Activated CD4-positive, alpha-beta memory T cell treated with anti-CD3 and anti-CD28 coated beads, Interleukin-2, amount 10 ng/mL, durations not matched to agents 7 days and 5 days (primary cell): ENCODE measurements at places on chromosomes 1 and 21.
A peak's percentile ranks its signal among the peaks of the same experiment; 100 is the strongest.

- DNase-seq: no peak
Measured at GRCh38 chr1:48405940-48406339, 66.1 kb downstream of the SPATA6 start.

- no peak for DNase-seq
Measured at GRCh38 chr1:117120774-117121588, 568 bp downstream of the TRIM45 start.

GRCh38 chr1:227424953-227425352 lies 106.7 kb upstream of the CDC42BPA start:
- DNase-seq: no peak

DNA sequence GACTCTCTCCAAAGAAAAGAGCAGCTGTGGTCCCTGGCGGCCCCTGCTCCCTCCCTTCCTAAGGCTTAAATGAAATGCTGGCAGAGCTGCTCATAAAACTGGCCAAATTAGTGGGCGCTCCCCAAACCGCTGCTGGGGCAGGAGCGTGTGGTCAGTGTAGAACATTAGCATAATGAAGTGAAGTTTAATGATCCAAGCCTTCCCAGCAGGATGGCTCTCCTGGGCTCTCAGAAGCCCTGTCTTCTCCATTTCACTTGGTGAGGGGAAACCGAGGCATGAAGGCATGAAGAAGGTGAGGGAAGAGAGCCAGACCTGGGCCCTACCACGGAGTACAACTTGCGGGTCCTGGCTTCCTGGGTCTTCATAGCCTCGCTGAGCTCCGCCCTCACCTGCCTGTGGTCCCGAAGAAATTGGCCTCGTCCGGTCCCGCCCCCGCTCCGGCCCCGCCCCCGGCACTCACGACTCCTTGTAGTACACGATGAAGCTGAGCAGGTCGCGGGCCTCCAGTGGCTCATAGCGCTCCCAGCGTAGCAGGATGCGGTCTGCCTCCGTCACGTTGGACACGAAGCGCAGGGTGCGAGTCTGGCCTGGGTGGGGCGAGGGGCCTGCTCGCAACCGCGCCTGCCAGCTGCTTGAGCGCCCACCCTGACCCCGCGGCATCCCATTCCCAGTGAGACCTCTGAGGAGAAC lies 10.3 kb downstream of the INSRR start:
- peak; percentile 85 for DNase-seq

GRCh38 chr1:7403265-7404045 lies 367.6 kb upstream of the VAMP3 start:
- peak; percentile 11 for DNase-seq

- no peak for DNase-seq
Measured at GRCh38 chr1:243916160-243916559, 66.1 kb upstream of the AKT3 start.

GRCh38 chr1:218345673-218346390 lies 696 bp downstream of the TGFB2 start:
- no peak for DNase-seq

DNA sequence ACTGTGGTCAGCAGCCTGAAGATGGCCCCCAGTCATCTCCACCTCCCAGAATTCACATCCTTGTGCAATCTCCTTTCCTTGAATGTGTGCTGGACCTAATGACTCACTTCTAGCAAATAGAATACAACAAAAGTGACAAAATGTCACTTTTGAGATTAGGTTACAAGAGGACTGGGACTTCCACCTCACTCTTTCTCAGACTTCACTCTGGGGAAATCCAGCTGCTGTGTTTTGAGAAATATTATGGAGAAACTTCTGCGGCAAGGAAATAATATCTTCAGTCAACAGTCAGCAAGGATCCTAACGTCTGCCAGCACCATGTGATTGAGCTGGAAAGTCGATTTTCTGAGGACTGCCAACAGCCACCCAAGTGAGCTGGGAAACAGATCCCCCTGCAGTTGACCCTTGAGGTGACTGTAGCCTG lies 70.5 kb upstream of the GADD45A start:
- DNase-seq: no peak

- no peak for DNase-seq
Measured at GRCh38 chr1:155316922-155317321, 3.8 kb upstream of the RUSC1 start.

DNA sequence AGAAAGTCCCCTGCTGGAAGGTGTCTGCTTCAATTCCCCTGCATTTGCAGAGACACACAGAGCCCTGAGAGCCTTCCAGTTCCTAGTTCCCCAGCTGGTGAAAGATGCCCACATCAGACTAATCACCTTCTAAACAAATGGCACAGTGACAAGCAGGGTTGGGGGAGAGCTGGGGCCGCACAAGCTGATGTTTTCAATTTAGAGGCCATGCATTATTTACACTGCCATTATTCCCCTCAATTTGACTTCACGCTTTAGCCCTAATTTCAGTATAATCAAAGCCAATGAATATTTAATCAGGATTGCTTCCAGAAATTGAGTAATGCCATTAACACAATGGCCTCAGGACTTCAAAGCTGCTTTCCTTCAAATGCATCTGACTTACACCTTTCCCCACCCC lies 81.5 kb downstream of the BEND5 start:
- no peak for DNase-seq

DNA sequence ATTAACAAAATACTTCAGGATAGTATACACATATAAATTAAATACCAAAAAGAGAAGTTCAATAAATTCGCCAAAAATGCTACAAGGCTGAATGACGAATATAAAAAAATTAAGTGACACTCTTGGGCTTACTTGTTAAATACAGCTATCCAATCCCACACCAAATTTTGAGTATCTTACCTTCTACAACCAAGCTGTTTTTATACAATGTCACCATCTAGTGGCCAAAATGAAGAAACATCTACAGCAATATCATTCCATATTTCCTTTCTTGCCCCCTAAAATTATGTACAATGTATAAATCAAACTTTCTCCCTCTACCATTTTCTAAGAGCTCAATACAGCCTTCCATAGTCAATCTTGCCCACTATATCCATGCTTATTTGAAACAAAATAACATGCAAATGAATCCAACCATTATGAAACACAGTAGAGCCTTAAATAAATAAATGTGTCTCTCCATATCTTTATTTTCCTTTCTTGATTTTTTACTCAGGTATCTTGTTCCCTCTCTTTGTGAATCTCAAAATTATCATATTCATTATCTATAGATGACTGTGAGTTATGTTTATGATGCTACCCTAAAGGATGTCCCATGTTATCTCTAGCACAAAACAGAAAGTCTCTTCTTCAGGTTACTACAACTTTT lies 86.3 kb downstream of the ACBD6 start:
- DNase-seq: no peak

DNA sequence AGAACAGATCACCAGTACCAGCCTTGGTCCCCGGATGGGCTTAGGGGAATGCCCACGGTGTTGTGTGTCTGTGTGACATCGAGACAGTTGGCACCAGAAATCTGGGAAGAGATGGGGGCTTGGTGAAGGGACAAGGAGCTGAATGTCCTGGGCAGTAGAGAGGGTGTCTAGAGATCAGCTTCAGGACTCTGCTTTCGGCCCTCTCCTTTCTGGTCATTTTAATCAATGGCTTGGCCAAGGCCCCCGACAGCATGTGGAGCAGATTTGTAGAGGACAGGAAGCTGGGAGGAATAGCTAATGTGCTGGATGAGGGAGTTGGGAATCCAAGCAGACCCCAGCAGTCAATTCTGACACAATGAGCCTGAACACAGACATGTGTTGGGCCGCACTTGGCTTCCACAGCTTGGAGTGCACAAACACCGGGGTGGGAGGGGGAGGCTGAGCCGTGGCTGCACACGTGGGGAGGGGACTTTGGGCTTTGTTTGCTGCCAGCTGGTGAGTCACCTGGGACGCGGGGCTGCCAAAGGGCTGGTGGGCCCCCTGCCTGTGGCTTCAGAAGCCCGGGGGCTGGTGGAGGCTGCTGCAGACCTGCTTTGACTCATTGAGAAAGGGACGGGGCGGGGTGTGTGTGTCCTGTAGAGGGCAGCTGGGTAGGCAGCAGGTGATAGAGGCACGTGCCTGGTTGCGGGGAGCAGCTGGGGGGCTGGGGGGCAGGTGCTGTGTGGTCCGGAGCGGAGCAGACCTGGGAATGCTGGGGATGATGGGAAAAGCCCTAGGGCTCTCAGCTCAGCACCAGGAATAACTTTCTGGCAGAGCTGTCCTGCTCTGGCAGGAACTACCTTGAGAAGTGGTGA lies 20.9 kb downstream of the SLC1A7 start:
- no peak for DNase-seq

DNA sequence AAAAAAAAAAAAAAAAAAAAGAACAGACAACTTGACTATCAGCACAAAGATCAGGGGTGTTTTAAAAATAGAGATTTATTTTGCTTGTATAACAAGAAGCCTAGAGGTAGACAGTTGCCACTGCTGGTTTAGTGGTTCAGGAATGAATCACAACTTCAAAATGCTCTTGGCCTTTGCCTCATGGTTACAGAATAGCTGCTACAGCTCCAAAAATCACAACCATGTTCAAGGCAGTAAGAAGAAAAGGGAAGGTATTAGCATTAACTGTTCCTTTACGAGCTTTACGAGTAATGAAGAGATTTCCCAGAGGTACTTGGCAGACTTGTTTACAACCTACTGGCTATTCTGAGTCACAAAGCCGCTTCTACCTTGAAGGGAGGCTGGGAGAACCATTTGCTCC lies 52.5 kb upstream of the PPM1J start:
- DNase-seq: no peak

GRCh38 chr1:22831729-22832413 lies 121.2 kb downstream of the EPHB2 start:
- no peak for DNase-seq

DNA sequence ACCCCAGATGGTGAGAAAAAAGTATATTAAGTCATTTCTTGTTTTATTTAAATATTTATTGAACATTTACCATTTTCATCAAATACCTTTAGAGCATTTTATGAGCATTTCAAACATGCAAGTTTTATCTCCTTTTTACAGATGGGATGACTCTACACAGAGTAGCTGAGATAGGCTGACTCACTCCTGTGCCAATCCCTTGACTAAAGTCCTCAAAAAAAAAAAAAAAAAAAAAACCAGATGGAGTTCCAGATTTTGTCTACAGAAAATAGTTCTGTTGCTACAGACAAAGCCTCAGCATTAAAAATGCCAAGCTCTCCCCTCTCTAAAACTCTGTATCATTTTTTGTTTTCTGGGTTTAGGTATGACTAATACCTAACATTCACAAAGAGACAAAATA lies 303.0 kb upstream of the PLD5 start:
- DNase-seq: no peak

DNA sequence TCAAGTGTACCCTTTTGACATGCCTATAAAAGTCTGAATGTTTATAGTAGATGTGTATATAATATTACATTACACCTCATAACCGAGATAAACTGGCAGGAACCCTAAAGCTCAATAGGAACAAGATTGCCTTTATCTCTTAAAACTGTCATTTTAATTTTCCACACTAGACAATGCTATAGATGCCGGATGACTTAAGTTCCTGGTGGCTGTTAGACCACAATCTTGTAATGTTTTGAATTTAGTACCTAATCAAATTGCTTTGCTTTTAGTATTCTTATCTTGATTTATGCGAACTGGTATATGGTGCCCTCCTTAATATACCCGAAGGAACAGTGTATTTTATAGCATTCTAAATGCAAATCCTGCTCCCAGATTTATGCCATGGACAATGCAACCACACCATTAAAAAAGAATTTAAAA lies 1397.0 kb upstream of the ADGRL4 start:
- DNase-seq: no peak

- DNase-seq: no peak
Measured at GRCh38 chr1:153629971-153630370, 1.7 kb downstream of the S100A1 start.

DNA sequence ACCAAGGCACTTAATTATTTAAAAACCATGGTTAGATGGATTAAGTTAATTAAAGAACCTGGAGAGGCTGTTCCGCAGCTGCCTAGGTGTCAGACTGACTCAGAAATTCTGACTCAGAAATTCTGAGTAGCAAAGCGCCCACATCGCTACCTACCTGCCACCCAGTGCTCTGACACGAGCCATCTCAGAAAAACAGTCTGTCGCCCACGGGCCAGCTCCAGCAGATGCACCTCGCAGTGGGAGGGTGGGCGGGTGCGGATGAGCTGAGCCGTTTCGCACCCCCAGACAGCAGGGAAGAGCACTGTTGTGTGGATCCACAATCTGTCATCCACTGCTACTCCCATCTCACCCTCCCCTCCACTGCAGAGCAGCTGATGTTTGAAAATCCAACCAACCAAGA lies 13.5 kb downstream of the KCNK1 start:
- DNase-seq: peak; percentile 33

DNA sequence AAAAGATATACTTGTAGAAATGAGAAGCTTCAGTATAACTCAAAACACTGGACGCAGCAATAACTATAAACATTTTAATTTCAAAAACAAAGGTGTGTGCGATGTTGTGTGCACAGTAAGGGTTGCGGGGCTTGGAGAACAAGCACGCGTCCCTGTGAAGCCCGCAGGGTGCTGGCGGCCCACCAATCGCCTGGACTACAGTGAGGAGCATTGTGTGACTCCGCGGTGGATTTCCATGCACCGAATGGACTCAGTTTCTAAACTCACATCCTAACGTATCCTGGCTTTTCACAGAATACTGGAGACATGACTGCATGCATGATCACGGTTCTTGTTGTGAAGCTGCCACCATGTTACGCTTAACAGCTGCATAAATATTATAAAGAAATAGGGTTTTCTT lies 33.0 kb downstream of the NTPCR start:
- no peak for DNase-seq

DNA sequence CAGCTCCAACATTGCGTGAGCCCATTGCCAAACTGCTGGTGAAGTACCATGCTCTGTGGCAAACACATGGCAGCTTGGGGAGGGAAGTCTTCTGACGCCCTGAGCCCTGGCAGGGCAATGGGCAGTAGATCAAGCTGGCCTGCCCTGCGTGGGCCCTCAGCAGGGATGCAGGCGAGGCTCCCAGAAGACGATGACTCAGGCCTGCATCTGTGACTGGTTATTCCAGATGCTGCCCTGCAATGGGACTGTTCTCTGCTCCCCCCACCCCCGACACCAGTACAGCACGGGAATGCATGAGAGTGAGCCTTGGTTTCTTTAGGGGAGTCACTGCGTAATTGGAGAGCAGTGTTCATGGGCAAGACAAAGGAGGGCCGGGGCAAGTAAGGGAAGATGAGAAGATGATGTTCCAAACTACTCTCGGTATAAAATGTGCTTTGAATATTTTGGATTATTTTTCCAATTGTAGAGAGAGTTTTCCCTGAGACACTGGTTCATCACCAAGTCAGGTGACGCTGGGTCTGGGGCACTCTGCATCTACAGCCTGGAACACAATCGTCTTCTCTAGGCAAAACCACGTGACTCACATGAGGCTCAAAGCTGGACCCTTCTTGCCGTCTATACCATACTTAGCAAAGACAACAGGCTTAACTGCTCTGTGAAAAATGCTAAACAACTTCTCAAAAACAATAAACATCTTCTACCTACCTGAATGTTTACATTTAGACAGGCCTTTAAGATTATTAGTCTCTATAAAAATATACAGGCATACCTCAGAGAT lies 9.0 kb upstream of the C1orf198 start:
- DNase-seq: no peak

- DNase-seq: no peak
Measured at GRCh38 chr1:170375082-170375723, 156.8 kb upstream of the GORAB start.

GRCh38 chr21:45401916-45402900 lies 2.8 kb upstream of the COL18A1 start:
- no peak for DNase-seq

- peak; percentile 97 for DNase-seq
Measured at GRCh38 chr1:197146101-197147095, at the start of gene ASPM. Gene ASPM (minus strand): TSS chr1:197146669. CDS start chr1:197146437, 232 bp downstream.

GRCh38 chr1:233326811-233327650 lies 493 bp upstream of the MAP3K21 start:
- peak; percentile 92 for DNase-seq

GRCh38 chr21:34807146-34807880 lies 138.5 kb downstream of the CLIC6 start:
- DNase-seq: peak; percentile 72

GRCh38 chr1:241253471-241253870 lies 103.5 kb downstream of the RGS7 start:
- DNase-seq: no peak
